ENCODE measurements at places on chromosomes 7 and 10. TPM values are rescaled to one million over a fixed set of nuclear protein-coding genes. Genes with fewer than 3 reads are reported as not detected.

Gene MACC1
- total RNA-seq: not detected

Gene SRRM3
- total RNA-seq: 0.71 TPM

Gene GPR22
- total RNA-seq: not detected

Gene CYP17A1
- not detected for total RNA-seq

Gene CTAGE4
- 1.3 TPM for total RNA-seq

Gene PCGF5
- total RNA-seq: 31.2 TPM

Gene SOSTDC1
- total RNA-seq: not detected

Gene ANKRD7
- total RNA-seq: not detected

Gene MLXIPL
- not detected for total RNA-seq

Gene GRK5
- 45.9 TPM for total RNA-seq

Gene NRG3
- total RNA-seq: not detected

Gene ATOH7
- total RNA-seq: not detected

Gene STEAP1
- not detected for total RNA-seq

Gene ITPRID1
- not detected for total RNA-seq

Gene HOXA5
- not detected for total RNA-seq

Gene JMJD1C
- total RNA-seq: 120 TPM

Gene LRMDA
- 0.19 TPM for total RNA-seq

Gene EMX2
- total RNA-seq: 3.0 TPM

Gene HGF
- total RNA-seq: 13.9 TPM

Gene SH2D4B
- not detected for total RNA-seq

Gene GIMAP8
- not detected for total RNA-seq

Gene EPO
- total RNA-seq: not detected
